ENCODE measurements at places on chromosomes 6 and 20.

GRCh38 chr20:16290358-16290757 lies 282.9 kb downstream of the KIF16B start:
- no peak for DNase-seq

DNA sequence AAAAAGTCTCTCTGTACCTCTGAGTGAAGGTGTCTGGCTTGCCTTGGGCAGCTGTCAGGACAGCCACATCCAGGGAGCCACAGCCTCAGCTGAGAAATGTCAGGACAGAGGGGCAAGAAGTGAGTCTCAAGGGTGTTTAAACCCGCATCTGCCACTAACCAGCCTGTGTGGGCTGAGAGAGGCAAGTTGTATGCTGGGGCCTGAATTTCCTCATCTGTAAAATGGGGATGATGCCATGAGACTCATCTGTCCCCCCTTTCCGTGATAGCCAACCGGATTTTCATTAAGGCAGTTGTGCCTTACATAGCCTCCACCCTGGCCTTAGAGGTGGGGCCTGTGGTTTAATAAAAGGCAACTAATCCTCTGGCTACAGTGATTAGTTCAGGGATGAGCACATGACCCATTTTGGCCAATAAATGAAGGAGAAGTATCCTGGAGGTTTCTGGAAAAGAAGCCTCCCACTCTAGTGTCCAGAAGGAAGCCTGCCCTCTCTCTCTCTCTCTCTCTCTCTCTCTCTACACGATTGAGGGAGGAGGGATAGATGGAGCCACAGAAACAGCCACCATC lies 79.3 kb downstream of the BMP7 start:
- DNase-seq, result no peak

DNA sequence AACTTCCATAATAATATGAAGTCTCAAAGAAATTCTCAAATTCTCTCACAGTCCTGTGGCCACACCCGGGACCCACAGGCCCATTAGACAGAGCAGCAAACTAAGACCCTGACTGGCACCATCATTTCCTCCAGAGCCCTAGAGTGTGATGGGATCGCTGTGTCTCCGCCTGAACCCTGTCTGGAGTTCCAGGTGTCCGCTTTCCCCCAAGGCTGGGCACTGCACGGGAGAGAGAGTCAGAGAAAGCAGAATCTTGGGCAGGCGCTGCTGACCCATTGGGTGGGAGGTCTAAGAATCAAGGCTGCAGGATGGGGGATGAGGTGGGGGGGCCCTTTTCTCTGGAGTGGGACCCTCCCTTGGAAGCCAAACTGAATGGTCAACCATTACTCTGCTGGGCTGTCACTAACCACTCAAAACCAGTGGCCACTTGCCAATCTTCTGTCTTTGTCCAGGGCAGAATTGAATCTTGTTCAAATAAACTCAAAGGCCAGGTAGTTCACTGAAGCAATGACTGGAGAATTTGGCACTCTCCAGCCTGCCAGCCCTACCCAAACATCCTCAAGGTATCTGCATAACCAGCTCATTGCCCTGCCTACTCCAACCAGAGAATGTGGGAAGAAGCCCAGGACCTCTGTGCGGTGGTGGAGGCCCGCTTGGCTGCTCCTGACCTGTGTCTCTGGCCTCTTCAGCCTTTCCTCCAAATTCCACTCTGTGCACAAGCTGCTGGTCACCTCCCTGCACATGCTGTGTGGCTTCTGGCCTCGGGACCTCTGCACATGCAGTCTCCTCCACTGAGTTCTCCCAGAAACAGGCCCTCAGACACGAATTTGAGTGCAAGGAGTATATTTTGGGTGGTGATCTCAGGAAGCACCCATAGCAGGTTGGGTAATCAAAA lies 141.1 kb downstream of the CEBPB start:
- no peak for DNase-seq

GRCh38 chr20:48995589-48995988 lies 50.5 kb upstream of the CSE1L start:
- no peak for DNase-seq

DNA sequence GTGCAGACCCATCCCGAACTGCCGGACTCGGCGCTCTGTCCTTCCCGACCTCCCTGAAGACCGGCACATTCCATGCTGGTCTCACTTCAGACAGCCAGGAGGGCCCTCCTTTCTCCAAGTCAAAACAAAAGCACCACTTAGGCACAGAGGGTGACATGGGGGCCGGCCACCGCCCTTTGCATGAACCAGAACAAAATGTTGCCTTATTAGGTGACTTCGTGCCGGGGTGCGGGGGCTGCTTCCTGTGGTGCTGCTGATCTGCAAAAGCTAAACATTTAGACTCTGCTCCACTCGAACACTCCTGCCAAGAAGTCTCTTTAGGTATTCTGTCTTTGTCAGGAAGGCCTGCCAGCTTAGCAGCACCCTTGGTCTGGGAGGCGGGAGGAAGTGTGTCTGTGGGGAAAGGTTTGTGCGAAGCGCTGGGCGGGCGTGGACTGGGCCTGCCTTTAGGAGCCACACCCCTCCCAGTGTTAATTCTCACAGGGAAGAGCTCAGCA lies 133.8 kb downstream of the SMOC2 start:
- no peak for DNase-seq

DNA sequence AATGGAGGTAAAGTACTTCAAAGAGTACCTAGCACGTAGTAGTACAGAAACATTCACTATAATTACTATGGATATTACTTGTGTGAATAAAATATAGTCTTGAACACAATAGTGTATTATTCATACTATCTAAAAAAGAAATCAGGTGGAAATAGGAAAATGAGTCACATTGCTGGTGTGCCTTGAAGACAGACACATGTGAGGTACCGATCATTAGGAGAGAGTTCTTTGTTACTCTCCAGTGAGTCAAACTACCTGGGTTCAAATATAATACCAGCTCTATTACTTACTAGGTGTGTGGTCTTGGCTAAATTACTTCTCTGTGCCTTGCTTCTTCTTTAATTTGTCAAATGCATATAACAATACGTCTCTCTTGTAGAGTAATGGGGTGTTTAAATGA lies 50.8 kb upstream of the BEND6 start:
- no peak for DNase-seq

DNA sequence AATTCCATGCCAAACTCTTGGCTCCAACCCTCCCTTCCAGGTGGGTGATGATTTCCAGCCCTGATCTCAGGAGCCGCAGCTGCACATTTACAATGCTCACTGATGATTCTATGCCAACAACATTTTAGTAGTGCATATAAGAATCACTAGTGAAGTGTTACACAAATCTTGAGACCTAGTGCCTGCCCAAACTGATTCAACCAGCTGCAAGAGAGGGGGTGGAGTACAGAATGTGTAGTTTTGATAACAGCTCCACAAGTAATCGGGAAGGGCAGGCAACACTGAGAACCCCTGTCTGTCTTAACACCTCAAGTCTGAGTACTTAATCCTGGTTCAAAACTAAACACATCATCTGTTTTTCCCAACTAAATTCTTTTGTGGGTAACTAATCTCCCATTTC lies 91.7 kb downstream of the PRDM1 start:
- DNase-seq, result no peak

GRCh38 chr20:15236812-15237211 lies 899.4 kb upstream of the FLRT3 start:
- DNase-seq, result no peak

- DNase-seq, result no peak
Observed at GRCh38 chr6:32442977-32443552, 3.4 kb downstream of the HLA-DRA start.

DNA sequence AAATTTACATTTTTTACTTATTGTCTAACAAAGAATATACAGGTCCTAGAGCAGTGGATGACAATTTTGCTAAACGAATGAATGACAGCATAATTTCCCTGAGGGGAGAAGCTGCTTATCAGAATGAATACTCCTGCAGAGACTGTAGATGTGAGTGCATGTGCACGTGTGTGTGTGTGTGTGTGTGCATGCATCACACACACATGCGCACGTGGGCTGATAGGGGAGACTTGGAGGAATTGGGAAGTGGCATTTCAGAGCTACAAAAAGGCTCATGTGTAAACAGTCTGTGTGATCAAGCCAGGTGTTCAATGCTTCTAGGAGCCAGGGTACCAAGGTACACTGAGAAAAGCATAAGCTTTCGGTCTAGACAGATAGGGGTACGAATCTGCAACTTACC lies 93.5 kb upstream of the SASH1 start:
- DNase-seq, result no peak

DNA sequence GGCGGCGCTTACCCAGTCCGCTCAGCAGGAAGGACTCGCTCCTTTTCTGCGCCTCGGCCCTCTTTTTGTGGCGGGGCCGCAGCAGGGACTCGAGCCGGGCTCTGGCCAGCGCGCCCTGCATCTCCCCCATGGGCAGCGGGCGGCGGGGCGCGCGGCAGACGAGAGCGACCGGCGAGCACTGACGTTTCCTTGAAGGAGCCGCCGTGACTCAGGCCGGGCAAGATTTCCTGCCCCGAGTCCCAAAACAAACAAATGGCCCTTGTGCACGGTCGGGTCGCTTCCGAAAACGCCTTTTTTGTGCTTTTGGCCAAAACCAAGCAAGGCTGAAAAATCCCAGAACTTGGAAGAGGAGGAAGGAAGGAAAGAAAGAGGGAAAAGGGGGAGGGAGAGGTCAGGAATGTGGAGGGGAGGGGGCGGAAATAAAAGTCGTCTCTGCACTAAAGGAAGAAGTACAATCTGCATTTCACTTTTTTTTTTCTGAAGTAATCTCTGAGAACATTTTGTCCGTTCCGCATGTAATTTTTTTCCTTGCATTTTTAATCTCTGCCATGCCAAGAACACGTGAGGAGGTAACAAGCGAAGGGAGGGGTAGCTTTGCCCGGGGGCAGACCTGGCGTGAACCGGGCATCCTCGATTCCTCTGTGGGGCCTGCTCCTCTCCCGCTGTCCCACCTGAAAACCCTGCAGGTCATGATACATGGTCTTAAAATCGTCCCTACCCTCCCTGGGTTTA lies 123.3 kb upstream of the SLC2A12 start:
- DNase-seq, result no peak

- DNase-seq, result no peak
Observed at GRCh38 chr6:88611721-88612120, 351.7 kb downstream of the RNGTT start.

DNA sequence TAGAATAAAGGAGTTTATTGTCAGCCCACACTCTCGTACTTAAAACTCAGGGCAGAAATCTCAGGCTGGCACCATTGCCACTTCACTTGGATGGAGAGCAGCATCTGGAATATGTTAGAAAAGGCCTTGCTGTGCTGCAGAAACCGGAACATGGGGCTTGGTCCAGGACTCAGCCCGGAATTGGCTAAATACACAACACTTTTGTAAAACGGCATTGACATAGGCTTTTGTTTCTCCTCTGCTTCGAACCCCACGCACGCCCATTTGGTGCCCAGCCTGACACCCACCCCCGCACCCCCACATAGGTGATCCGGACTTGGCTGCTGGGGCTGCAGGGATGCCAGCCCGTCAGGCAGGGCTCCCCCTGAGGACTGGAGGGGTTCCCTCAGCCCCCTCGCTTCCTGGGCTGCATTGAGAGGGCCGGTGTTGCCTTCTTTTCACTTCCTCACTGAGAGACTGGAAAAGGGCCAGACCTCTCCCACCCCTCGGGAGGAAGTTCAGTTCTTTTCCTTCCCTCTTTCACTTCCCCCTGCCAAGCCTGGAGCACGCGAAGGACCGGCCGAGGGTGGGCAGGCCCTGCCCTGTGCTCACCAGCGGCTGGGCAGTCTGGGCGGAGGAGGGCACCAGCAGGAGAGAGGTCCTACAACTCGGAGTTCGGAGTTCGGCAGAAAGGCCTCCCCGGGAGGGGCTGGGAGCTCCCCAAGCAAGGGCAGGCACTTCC lies 17.9 kb upstream of the CST3 start:
- no peak for DNase-seq

DNA sequence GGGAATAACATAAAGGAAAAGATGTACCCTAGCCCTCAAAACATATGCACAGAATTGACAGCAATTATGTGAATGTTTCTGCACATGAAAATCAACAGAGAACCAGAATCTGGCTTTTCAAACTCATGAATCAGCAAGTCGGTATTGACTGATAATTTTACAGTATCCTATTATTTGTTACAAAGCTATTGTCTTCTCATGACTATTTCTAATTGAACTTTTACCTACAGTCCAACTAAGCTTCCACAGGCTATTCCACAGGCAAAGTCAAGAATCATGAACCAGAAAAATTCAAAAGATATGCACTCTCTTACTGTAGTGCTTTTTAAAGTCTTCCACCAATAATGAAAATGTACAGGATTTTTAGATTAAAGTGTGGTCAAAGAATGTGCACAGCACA lies 49.1 kb upstream of the DST start:
- DNase-seq, result no peak

- no peak for DNase-seq
Observed at GRCh38 chr6:169850154-169850553, 98.7 kb downstream of the ERMARD start.

GRCh38 chr20:53805895-53806384 lies 212.3 kb upstream of the ZNF217 start:
- no peak for DNase-seq

GRCh38 chr6:151103266-151103665 lies 136.5 kb upstream of the AKAP12 start:
- DNase-seq, result no peak

GRCh38 chr20:60694763-60695162 lies 557.3 kb upstream of the CDH4 start:
- no peak for DNase-seq

DNA sequence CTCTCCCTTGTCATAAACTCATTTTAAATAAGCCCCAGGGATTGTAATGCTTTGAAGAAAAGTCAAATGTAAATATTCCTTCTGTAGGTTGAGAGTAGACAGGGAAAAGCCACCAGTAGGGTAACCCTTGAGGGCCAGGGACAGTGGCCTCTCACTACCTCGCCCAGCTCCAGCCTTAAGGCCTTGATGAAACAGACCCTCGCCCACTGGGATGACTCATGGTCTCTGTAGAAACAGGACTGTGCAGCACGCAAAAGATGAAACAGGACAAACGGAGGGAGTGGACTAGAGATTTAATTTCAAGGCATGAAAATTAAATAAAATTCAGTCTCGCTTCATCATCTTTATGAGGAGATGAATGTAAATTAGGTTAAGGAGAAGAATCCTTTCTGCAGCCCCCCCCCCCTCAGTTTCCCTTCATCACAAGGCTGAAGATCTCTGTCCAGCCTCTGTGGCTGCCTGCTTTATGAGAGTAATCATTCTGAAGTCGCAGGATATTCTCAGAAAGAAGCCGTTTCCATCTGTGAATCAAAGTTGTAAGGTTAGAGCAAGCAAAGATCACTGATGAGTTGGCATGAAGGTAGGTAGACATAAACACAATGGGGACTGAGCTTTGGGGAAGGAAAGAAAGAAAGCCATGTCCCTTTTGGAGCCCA lies 60.4 kb downstream of the TMEM200A start:
- DNase-seq, result no peak

GRCh38 chr20:51899674-51900073 lies 97.4 kb upstream of the SALL4 start:
- DNase-seq, result no peak

GRCh38 chr6:105553171-105553570 lies 150.3 kb upstream of the PREP start:
- no peak for DNase-seq

- peak; percentile 81 for DNase-seq
Observed at GRCh38 chr6:35302604-35303241, 5.1 kb downstream of the DEF6 start.

Data from activated naive CD4-positive, alpha-beta T cell treated with anti-CD3 and anti-CD28 coated beads, Interleukin-2, amount 50 U/mL, for 16 hours (primary cell).